ENCODE measurements at places on chromosomes 5 and 9. TPM values are rescaled to one million over a fixed set of nuclear protein-coding genes. Genes with fewer than 3 reads are reported as not detected.

DNA sequence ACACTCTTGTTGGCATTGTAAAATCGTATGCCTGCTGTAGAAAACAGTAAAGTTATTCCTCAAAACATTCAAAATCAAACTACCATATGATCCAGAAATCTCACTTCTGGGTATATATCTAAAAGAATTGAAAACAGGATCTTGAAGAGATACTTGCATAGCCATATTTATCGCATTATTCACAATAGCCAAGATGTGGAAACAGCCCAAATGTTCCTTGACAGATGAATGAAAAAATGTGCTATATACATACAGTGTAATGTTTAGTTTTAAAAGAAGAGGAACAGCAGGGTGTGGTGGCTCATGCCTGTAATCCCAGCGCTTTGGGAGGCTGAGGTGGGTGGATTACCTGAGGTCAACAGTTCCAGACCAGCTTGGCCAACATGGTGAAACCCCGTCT lies 234.1 kb upstream of the DAB2 start:
- DNase-seq = no peak

GRCh38 chr5:16461782-16462181 lies 3.8 kb downstream of the ZNF622 start:
- DNase-seq = no peak

- no peak for DNase-seq
Measured at GRCh38 chr5:107359033-107359915, 311.5 kb downstream of the EFNA5 start.

GRCh38 chr5:68531970-68532369 lies 316.4 kb downstream of the PIK3R1 start:
- no peak for DNase-seq

GRCh38 chr5:127441799-127442484 lies 75.5 kb upstream of the PRRC1 start:
- no peak for DNase-seq

- DNase-seq = no peak
Measured at GRCh38 chr5:68224509-68225187, 9.1 kb downstream of the PIK3R1 start.

- no peak for DNase-seq
Measured at GRCh38 chr9:265209-265870, 50.7 kb downstream of the DOCK8 start.

GRCh38 chr9:137323531-137324331 lies 21.7 kb upstream of the NRARP start:
- DNase-seq = no peak

GRCh38 chr9:32524892-32525708 lies 896 bp downstream of the RIGI start:
- no peak for DNase-seq

DNA sequence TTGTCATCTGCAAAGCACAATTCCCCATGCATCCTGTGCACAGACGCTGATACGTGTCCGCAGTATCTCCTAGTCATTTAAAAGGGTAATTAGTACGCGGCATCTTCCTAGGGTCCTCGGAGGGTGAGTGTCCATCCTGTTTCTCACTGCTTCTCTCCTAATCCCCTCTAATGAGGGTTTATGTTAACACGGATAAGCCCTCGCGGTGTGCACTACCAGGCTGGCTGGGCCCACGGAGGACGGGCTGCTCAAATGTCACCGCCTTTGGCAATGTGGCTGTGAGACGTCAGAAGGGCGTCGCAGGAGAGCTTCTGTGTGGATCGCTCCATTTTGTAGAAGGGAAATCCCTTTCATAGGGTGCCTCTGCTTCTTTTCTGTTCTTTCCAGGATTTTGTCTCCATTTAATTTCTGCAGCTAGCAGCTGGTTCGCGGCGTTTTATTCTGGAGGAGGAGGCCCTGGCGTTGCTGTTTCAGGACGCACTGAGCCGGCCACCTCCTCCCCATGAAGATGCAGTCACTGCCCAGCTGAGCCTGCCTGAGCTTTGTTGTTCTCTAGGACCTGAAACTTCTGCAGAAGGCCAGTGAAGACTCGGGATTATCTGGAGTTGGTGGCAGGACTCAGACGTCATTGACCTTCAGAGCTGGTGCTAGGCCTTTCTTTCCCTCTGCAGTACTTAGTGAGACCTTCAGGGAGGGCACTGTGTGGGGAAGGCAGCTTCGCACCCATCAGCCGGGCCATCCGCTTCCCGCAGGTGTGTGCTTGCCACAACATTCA lies 326.1 kb upstream of the IRX1 start:
- no peak for DNase-seq

GRCh38 chr9:79707589-79707988 lies 135.8 kb downstream of the TLE4 start:
- DNase-seq = no peak

DNA sequence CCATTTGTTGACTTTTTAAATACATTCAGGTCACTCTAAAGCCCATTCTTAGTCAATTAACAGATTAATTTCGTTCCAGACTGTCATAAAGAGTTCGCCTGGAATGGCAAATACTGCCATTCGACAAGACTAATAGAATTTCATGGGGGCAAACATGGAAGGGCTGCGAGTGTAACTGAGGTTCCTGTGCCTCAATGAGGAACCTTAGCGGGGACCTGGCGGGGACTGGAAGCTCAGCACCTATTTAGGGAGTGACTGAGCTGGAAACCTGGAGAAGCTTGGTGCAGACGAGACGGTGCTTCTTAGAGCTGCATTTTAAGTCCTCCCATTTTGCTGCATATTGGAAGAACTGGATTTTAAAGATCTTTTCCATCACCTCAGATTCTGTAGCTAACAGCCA lies 3.4 kb downstream of the VCAN start:
- DNase-seq = no peak

SLC27A6 gene
- total RNA-seq = 12.8 TPM

GFI1B gene
- total RNA-seq = 0.45 TPM

SLC36A3 gene
- not detected for total RNA-seq

LCN12 gene
- total RNA-seq = 8.3 TPM

TMEM203 gene
- total RNA-seq = 42.3 TPM

Measured in type B pancreatic cell (in vitro differentiated cells).